ENCODE measurements at places on chromosomes 16 and 17. TPM values are rescaled to one million over a fixed set of nuclear protein-coding genes. Genes with fewer than 3 reads are reported as not detected.

Gene DCUN1D3
- 35.0 TPM for total RNA-seq

Gene IRX3
- 0.65 TPM for total RNA-seq

Gene GCGR
- 0.09 TPM for total RNA-seq

Gene ELMO3
- total RNA-seq: 0.28 TPM

Gene AXIN2
- total RNA-seq: 5.8 TPM

Gene CCL1
- not detected for total RNA-seq

Gene MYH8
- under 0.01 TPM for total RNA-seq

Gene C16orf96
- total RNA-seq: under 0.01 TPM

Gene CHST6
- 1.7 TPM for total RNA-seq

Gene TERB1
- 0.09 TPM for total RNA-seq

Gene KRTAP4-5
- total RNA-seq: not detected

Gene FAAP100
- 13.2 TPM for total RNA-seq

Gene STX1B
- total RNA-seq: 0.71 TPM

Gene ORMDL3
- 57.9 TPM for total RNA-seq

Gene ENPP7
- not detected for total RNA-seq

Gene OR1A1
- not detected for total RNA-seq

Gene NKD1
- total RNA-seq: under 0.01 TPM

Gene YBX2
- total RNA-seq: not detected

Gene QPRT
- 40.0 TPM for total RNA-seq

Gene UBE2Z
- 46.1 TPM for total RNA-seq

Gene PRSS22
- total RNA-seq: not detected

Gene SMIM22
- total RNA-seq: not detected

Measured in smooth muscle cell of bladder (primary cell).